Panc1 (cell line): ENCODE measurements at places on chromosomes 13 and 19. TPM values are rescaled to one million over a fixed set of nuclear protein-coding genes. Genes with fewer than 3 reads are reported as not detected.

DNA sequence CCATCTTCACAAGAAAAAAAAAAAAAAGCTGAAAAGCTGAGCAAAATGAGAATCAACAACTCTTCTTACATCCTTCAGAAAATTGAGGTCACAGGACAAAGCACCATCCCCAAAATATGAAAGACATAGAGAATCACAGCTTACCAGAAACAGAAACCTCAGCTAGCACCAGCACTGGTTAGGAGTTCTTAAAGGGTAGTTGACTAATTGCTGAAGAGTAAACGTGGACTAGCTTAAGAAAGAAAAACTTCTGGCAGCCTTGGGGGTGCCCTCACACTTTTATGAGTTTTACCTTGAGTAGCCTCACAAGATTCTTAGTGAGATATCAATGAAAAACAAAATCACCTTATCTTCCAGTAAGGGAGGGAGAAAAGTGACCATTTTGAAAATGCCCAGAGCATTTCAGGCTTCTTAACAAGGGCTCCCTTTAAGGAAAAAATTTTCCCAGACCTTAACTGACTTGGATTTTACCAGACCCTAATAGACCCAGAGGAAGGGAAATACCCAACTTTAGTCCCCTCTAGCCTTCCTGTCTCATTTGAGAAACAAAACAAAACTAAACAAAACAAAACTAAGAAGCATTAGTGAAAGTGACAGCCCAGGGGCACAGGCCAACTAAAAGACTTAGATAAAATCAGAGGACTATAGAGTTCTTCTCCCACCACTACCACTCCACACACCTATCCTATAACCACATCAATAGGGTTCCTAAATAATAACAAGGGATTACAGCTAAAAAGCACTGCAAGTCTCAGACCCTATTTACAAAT, 888.6 kb downstream of the DIAPH3 start:
- DNase-seq: no peak

DNA sequence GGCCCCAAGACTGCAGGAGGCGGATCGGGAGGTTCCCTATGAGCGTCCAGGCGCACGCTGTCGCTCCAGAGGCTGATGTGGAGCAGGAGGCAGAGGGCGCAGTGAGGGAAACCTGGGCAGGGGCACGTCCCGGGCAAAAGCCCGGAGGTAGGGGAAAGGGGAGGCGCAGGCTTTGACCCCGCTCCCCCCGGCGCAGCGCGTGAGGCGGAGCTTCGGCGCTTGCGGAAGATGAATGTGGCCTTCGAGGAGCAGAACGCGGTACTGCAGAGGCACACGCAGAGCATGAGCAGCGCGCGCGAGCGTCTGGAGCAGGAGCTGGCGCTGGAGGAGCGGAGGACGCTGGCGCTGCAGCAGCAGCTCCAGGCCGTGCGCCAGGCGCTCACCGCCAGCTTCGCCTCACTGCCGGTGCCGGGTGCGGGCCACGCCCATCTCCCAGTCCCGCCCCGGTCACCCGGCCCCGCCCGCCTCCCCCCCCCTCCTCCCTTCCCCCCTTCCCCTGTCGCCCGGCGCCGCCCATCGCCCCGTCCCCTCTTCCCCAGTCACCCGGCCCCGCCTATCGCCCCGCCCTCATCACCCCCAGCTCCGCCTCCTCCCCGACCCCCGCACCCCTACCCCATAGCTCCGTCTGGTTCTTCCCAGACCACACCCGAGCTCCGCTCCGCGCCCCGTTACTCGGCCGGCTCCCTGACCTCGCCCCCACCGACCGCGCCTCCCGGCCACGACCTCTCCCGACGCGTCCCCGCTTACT, 4.1 kb downstream of the HMG20B start:
- no peak for DNase-seq

DNA sequence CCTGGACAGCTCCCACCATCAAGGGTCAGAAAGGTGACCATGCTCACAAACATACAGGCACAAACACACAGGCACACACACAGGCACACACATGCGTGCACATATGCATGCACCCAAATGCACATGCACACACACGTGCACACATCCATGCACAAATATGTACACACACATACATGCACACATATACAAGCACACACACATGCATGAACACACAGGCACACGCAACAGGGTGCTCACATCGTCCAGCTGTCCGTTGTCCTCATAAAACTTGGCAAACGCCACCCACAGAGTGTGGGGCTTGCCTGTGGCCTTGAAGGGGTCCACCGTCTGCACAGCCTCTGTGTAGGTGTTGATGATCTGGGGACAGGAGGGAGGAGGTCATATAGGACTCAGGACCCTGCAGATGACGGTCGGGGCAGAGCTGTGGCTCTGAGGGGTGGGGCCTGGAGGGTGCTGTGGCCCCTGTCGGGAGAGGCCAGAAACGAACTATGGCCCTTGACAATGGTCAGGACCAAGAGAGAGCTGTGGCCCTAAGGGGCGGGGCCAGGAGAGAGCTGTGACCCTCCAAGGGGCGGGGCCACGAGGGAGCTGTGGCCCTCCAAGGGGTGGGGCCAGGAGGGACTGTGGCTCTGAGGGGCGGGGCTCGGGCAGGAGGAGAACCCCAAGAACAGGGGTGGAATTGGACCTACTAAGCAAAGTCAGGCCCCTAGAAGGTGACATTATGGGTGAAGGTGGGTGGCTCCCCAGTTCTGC, 6.2 kb downstream of the XAB2 start:
- DNase-seq: no peak

- no peak for DNase-seq
Observed at GRCh38 chr13:110280985-110281688, 25.8 kb downstream of the COL4A1 start.

- no peak for DNase-seq
Observed at GRCh38 chr13:28651810-28652401, 7.0 kb upstream of the POMP start.

TMEM161A gene
- 26.7 TPM for total RNA-seq

DNA sequence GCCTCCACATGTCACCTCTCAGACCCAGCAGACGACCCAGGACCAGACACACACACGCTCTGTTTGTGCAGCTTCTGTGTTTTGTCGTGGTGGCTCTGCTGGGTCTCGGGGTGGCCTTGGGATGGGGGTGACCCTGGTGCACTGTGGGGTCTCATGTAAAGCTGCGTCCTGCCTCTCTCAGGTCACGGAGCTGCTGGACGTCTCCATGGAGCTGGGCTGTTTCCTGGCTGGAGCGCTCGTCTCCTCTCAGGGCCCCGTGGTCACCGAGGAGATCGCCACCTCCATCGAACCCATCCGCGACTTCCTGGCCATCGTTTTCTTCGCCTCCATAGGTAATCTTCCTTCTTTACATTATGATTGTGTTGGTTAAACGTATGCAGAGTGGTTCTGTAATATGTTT, 45.4 kb upstream of the TFDP1 start:
- no peak for DNase-seq

ELF1 gene
- total RNA-seq: 28.5 TPM

- no peak for DNase-seq
Observed at GRCh38 chr13:65468628-65469027, 1761.5 kb downstream of the PCDH9 start.

ERICH4 gene
- not detected for total RNA-seq

- DNase-seq: no peak
Observed at GRCh38 chr19:57651654-57651996, 17.1 kb upstream of the ZSCAN4 start.

NANOS3 gene
- 0.33 TPM for total RNA-seq

- no peak for DNase-seq
Observed at GRCh38 chr19:48421548-48421947, 24.2 kb upstream of the GRWD1 start.

GRCh38 chr13:63463782-63464610, 2048.3 kb upstream of the PCDH20 start:
- no peak for DNase-seq

GRCh38 chr13:110391273-110391672, 84.2 kb downstream of the COL4A2 start:
- DNase-seq: no peak

- DNase-seq: no peak
Observed at GRCh38 chr13:101626925-101627555, 174.6 kb downstream of the ITGBL1 start.

- no peak for DNase-seq
Observed at GRCh38 chr13:94205896-94206295, 273.6 kb downstream of the DCT start.

FEM1A gene
- 13.4 TPM for total RNA-seq

CD79A gene
- total RNA-seq: 0.59 TPM

DPY19L3 gene
- total RNA-seq: 27.8 TPM
